ENCODE measurements at places on chromosomes 12 and 14. TPM values are rescaled to one million over a fixed set of nuclear protein-coding genes. Genes with fewer than 3 reads are reported as not detected.

KLRG1 gene
- 4.0 TPM for total RNA-seq

PLEKHD1 gene
- 0.40 TPM for total RNA-seq

DNA sequence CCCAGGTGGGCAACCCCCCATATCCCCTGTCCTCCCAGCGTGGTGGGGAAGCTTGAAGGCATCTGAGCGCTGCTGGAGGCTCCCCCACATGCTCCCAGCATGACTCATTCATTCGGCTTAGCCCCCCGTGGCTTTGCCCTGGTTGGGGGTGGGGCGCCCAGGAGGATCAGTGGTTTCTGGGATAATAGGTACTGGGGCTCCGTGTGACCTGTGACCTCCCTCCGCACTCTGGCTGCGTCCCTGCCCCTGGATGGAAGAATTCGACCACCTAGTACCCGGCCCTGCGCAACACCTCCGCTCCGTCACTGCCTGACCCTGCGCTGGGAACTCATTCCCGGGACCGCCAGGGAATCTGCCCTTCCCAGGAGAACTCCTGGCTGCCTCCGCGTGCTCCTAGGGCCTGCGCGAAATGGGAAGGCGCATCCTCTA lies 120.1 kb downstream of the AACS start:
- no peaks in the 10 kb centered on the region for H3K27me3 ChIP-seq
- H3K36me3 ChIP-seq = no peaks in the 10 kb centered on the region
- H3K27ac ChIP-seq = no peak overlapping the region
- peak; percentile 8 for DNase-seq

- H3K27ac ChIP-seq = no peak overlapping the region
- no peak overlapping the region for H3K4me3 ChIP-seq
- no peaks in the 10 kb centered on the region for H3K36me3 ChIP-seq
- peaks cover 9% of the 10 kb centered on the region for H3K4me1 ChIP-seq
Observed at GRCh38 chr14:26845151-26845818, 247.5 kb upstream of the NOVA1 start.
